ENCODE measurements at places on chromosomes 11 and 22. TPM values are rescaled to one million over a fixed set of nuclear protein-coding genes. Genes with fewer than 3 reads are reported as not detected.

C22orf15 gene
- total RNA-seq: 0.11 TPM

UBQLN3 gene
- 0.46 TPM for total RNA-seq

TRIM51 gene
- total RNA-seq: not detected

MUC6 gene
- 0.04 TPM for total RNA-seq

PDGFB gene
- total RNA-seq: 6.1 TPM

STK33 gene
- 11.3 TPM for total RNA-seq

TYR gene
- total RNA-seq: not detected

FGF3 gene
- not detected for total RNA-seq

TH gene
- total RNA-seq: 2.9 TPM

GRCh38 chr11:57473285-57473841 is 13.0 kb downstream of the RTN4RL2 start:
- no peak for DNase-seq

GRCh38 chr11:111765320-111765983 is 737 bp downstream of the PPP2R1B start:
- peak; percentile 39 for DNase-seq

DNA sequence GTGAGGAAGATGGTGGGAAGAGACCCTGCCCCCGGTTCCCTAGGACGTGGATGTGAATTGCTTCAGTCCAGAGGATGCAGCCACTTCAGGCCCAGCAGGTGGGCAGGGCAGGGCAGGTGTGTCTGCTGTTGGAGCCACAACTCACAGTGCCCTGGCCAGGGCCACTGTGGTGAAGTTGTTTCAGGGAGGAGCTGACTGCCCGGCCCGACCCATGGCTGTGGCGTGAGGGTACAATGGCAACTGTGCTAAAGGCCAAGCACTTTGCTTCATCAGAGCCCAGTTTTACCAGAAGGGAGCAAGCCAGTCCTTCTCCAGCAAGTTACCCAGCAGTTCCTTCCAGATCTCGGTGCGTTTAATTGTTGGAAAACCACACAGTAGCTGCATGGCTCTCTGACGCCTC is 1174.4 kb downstream of the BRD1 start:
- no peak for DNase-seq

DNA sequence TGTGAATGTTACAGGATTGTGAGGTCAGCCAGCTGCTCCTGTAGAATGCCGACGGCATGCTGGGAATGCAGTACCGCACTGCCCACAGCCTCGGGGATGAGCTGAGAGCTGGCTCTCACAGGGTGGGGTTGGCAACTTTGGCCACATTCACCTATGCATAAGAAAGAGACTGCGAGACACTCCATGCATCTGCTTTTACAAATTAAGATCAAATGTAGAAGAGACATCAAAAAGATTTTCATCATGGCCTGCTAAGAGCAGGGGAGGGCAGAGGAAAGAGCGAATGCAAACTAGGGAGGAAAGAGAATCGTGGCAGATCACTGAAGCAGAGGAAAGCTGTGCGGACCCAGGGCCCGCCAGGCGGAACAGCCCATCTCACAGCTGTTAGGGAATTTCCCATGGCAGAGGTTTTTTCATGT is 49.8 kb upstream of the SPATA19 start:
- DNase-seq: no peak

DNA sequence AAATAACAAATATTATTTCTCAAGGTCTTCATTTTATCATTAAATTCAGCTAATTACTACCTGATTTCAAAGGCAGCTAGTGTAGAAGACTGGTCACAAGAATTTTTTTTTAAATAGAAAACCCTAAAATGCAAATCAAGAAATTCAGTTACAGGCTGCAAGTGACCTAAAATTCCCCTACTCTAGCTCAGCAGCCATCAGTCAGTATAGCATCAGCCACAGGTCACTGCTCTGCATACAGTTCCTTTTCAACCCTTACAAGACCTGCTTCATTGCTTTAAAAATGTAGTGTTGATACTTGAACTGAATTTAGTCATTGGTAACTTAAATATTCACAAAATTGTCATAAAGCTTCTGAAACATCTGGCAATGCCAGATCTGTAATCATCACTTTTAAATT is 9.5 kb upstream of the B3GNT6 start:
- DNase-seq: no peak

DNA sequence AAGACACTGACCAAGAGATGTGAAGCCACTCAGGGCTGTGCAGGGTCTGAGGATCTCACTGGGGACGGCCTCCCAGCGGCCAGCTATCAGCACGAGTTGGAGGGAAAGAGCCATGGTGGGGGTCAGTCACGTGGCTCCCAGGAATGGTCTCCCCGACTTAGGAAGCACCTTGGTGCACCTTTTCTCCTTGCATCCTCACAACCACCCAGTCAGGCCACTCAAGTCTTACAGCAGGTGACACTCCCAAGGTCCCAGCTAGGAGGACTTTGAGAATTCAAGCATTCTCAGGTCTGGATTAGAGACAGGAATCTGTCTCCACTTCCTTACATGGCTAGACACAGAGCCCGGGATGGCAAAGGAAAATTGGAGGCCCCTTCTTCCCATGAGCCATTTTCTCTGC is 2.7 kb downstream of the RNASEH2C start:
- DNase-seq: no peak

DNA sequence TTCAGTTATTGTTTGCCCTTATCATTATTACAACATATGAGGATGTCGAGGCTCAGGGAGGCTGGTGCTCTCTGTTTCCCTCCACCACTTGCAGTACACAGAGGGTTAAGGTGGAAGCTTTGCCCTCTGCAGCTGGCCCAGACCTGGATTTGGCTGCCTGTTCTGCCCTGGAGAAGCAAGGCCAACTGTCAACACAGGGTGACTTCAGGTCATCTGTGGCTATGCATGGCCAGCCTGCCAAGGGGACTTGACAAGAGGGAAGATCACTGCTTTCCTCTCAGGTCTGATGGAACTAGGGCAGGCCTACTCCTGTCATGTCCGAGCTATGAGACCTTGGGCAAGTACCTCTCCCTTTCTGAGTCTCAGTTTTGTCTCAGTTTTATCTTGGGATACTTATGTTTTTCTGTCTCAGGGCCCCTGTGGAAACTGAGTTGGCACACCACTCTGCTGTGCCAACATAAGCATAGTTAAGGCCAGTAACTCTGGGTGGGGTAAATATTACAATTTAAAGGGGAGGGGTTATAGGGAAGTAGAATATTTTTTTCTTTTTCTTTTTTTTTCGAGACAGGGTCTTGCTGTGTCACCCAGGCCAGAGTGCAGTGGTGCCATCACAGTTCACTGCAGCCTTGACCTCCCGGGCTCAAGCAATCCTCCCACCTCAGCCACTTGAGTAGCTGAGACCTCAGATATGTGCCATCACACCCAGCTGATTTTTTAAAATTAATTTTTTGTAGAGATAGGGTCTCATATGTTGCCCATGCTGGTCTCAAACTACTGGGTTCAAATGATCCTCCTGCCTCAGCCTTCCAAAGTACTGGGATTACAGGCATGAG is 2.4 kb upstream of the THRSP start:
- DNase-seq: peak; percentile 82
